Breast epithelium (tissue), 4 donors: ENCODE measurements at places on chromosomes 2 and 18.

DNA sequence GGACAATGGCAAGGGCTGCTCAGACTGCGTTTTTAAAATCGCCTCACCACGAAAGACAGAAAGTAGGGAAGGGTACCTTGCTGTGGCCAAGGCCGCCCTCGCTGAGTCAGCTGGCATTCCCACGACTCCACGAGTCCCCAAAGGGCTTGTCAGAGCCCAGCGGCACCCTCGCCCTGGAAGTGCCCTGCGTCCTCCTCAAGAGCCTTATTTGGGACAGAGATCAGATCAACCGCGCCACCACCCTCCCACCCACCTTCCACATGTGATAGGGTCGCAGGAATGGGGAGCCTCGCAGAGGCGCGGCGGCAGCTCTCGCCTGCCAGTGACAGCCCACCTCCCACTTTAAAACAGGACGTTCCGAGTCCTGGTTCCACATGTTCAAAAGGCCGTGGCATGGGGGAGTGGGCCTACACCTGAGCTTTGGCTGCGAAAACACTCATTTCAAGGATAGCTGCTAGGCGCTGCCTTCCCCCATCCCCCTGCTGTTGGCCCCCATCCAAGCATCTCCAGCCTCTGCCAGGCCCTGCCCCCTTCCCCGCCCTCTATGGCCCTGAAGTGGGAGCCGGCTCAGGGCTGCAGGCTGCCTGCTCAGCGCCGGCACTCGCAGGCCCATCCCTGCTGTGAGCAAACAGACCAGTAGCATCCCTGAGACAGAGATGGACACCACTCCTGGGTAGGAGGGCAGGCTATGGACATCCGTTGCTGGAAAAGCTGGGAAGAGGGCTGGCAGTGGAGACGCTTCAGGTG, 38.1 kb upstream of the ARHGEF4 start:
- no peaks in the 10 kb centered on the region for H3K27me3 ChIP-seq
- H3K27ac ChIP-seq, result peak overlapping the region; percentile 80
- no peaks in the 10 kb centered on the region for H3K36me3 ChIP-seq
- DNase-seq, result no peak

- no peak for DNase-seq
- H3K36me3 ChIP-seq, result no peaks in the 10 kb centered on the region
- no peaks in the 10 kb centered on the region for H3K27me3 ChIP-seq
These were observed 119.2 kb upstream of the SCN7A start for GRCh38 chr2:166613226-166613625.

GRCh38 chr2:40177366-40177765, 274.5 kb downstream of the SLC8A1 start:
- no peak overlapping the region for H3K4me3 ChIP-seq
- H3K4me1 ChIP-seq, result no peaks in the 10 kb centered on the region
- H3K36me3 ChIP-seq, result no peaks in the 10 kb centered on the region
- no peak for DNase-seq
- no peaks in the 10 kb centered on the region for H3K27me3 ChIP-seq

- no peak for DNase-seq
- H3K27me3 ChIP-seq, result no peaks in the 10 kb centered on the region
- H3K4me1 ChIP-seq, result no peaks in the 10 kb centered on the region
- H3K4me3 ChIP-seq, result no peak overlapping the region
- no peak overlapping the region for H3K27ac ChIP-seq
These were observed 26.7 kb upstream of the TMEM163 start for GRCh38 chr2:134745546-134745945.

GRCh38 chr18:79531386-79531785, 135.7 kb downstream of the NFATC1 start:
- H3K4me1 ChIP-seq, result no peaks in the 10 kb centered on the region
- no peak for DNase-seq

- peak within 1 kb of the TSS; percentile 48 for H3K27ac ChIP-seq
- peak; percentile 62 for DNase-seq
- peak within 1 kb of the TSS; percentile 22 for H3K4me3 ChIP-seq
- no peaks in the 10 kb centered on the region for H3K4me1 ChIP-seq
- no peaks in the 10 kb centered on the region for H3K36me3 ChIP-seq
These were observed at the start of gene CAPN13 for GRCh38 chr2:30807249-30807648. Gene CAPN13 (minus strand): TSS chr2:30807446. CDS start chr2:30787325, 20,121 bp downstream.

DNA sequence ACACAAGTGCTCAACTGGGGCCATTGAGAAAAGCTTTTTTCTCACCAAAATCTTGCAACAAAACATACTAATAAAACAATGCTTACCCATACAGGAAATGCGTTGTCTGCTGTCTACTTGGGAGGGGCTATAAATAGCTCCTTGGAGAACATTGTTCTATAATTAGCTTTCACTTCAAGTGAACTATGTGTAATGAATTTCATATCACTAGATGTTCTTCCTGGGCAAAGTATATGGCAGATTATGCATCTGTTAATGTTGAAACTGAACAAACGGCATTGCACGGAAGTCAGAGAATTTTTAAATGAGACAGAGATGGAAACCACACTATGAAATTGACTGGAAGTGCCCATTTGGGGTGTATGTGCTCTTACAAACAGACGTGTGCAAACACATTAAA, 6.4 kb upstream of the NPAS2 start:
- no peaks in the 10 kb centered on the region for H3K27me3 ChIP-seq
- no peak for DNase-seq
- no peaks in the 10 kb centered on the region for H3K4me1 ChIP-seq
- no peak overlapping the region for H3K27ac ChIP-seq

DNA sequence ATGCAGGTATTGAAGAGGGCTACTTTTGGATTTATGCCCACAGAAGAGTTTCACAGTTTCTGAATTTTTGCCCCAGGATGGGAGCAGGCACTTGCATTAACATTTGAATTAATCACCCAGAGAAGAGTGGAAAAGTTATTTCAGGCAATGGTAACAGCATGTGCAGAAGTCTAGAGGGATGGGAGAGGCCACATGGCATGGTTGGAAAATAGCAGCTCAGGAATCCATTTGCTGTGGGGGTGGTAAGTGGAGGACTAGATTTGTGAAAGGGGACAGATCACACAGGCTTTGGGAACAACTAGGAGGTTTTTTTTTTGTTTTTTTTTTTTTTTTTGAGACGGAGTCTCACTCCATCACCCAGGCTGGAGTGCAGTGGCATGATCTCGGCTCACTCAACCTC, 65.2 kb downstream of the NEDD4L start:
- DNase-seq, result no peak
- H3K27me3 ChIP-seq, result no peaks in the 10 kb centered on the region
- no peaks in the 10 kb centered on the region for H3K36me3 ChIP-seq
- no peaks in the 10 kb centered on the region for H3K4me1 ChIP-seq
- H3K4me3 ChIP-seq, result no peak overlapping the region

- H3K4me3 ChIP-seq, result no peak overlapping the region
- DNase-seq, result no peak
- H3K36me3 ChIP-seq, result no peaks in the 10 kb centered on the region
- H3K27me3 ChIP-seq, result peaks cover 4% of the 10 kb centered on the region
- H3K27ac ChIP-seq, result no peak overlapping the region
These were observed 125.9 kb downstream of the ACOXL start for GRCh38 chr2:110858135-110858725.

DNA sequence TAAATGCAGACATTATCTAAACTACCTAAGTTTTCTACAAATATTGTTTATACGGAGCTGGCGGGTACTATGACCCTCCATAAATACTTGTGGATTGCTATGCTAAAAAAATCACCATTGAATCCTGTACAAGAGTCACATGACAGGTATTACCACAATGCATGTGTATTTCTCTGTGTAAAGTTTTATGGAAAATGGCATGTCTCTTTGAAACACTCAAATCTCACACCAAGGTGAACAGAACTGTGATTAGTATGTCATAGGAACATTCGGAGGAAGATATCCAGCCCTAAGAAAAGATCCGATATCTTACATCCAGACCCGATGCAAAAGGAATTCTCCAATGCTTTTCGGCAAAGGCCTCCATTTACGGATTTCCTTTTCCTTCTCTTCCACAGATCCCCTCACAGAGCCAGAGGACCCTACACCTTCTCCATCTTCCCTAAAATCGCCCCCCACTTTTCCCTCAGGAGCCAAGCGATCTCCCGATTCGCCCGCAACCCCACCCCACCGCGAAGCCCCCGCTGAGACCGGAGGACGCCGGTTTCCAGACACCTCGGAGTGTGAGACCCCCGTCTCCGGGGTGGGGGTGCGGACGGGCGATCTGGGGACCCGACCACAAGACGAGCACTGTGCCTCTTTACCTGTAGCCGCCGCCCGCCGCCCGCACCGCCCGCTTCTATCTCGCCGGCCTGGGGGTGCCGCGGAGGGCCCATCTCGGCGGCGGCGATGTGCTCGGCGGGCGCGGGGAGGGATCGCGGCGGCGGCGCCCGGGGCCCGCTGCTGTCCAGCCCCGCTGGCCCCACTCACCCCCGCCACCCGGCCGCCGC, 1.2 kb downstream of the SAP130 start:
- peak overlapping the region; percentile 99 for H3K4me3 ChIP-seq
- no peak for DNase-seq
- no peaks in the 10 kb centered on the region for H3K4me1 ChIP-seq
- H3K27ac ChIP-seq, result peak overlapping the region; percentile 92
- no peaks in the 10 kb centered on the region for H3K27me3 ChIP-seq

DNA sequence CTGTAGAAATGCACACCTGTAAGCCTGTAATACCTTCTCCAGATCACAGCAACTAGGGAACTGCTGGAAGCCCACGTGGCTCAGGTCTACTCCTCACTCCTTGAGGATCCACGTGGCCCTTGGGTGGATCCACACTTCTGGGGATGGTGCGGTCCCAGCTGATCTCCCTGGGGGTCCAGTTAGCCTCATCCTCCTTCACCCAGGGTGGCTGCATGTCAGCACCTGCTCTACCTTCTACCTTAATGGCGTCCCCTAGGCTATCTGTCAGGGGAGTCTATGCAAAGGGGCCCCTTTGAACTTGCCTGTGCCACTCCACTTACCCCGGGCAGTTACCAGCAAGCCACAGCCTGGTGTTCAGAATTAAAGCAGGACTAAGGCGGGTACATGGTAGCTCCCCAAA, 284.7 kb downstream of the MYCN start:
- no peak for DNase-seq
- H3K4me3 ChIP-seq, result no peak overlapping the region
- H3K4me1 ChIP-seq, result no peaks in the 10 kb centered on the region
- H3K36me3 ChIP-seq, result no peaks in the 10 kb centered on the region

GRCh38 chr2:157911750-157912149, 35.6 kb upstream of the ACVR1 start:
- H3K4me1 ChIP-seq, result no peaks in the 10 kb centered on the region
- DNase-seq, result no peak
- no peaks in the 10 kb centered on the region for H3K27me3 ChIP-seq
- H3K27ac ChIP-seq, result no peak overlapping the region
- no peaks in the 10 kb centered on the region for H3K36me3 ChIP-seq

GRCh38 chr2:99648178-99648844, 158.5 kb upstream of the REV1 start:
- no peaks in the 10 kb centered on the region for H3K27me3 ChIP-seq
- DNase-seq, result no peak

DNA sequence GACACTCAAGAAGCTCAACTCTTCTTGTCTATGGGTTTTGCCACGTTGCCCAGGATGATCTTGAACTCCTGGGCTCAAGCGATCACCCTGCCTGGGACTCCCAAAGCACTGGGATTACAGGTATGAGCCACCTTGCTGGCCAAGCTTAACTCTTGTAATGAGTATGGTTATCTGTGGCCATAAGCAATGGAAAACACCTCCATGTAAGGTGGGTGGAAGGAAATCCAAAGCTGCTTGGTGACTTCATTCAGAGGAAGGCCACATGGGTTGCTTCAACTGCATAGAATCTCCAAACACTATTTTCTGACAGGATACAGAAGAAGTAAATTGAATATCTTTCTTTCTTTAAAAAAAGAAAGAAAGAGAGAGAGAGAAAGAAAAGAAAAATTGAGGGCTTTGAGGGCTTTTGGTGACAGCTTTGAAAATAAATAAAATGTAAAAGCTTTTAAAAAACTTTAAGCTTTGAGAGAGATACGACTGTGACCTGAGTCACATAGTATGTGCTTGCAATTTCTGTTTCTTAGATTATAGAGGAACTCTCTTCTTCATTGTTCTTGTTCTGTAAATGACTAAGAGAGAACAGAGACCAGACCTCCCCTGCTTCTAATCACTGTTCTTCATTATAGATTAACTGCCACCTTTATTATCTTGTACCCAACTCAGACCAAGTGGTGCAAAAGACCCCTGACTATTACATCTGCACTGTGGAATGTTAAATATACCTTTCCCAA, 123.1 kb upstream of the NDUFV2 start:
- no peak overlapping the region for H3K4me3 ChIP-seq
- no peaks in the 10 kb centered on the region for H3K4me1 ChIP-seq
- H3K27me3 ChIP-seq, result no peaks in the 10 kb centered on the region
- DNase-seq, result no peak
- no peaks in the 10 kb centered on the region for H3K36me3 ChIP-seq
- no peak overlapping the region for H3K27ac ChIP-seq

- H3K4me1 ChIP-seq, result no peaks in the 10 kb centered on the region
- no peak overlapping the region for H3K4me3 ChIP-seq
- H3K27ac ChIP-seq, result no peak overlapping the region
- no peak for DNase-seq
- H3K27me3 ChIP-seq, result no peaks in the 10 kb centered on the region
- H3K36me3 ChIP-seq, result no peaks in the 10 kb centered on the region
These were observed 65.1 kb downstream of the COA5 start for GRCh38 chr2:98543214-98543613.

GRCh38 chr2:166996465-166996864, 108.2 kb downstream of the XIRP2 start:
- no peak overlapping the region for H3K4me3 ChIP-seq
- H3K27me3 ChIP-seq, result no peaks in the 10 kb centered on the region
- no peaks in the 10 kb centered on the region for H3K36me3 ChIP-seq
- no peaks in the 10 kb centered on the region for H3K4me1 ChIP-seq

GRCh38 chr18:38981389-38981788, 1415.8 kb upstream of the CELF4 start:
- H3K4me3 ChIP-seq, result no peak overlapping the region
- no peaks in the 10 kb centered on the region for H3K27me3 ChIP-seq
- no peaks in the 10 kb centered on the region for H3K4me1 ChIP-seq
- DNase-seq, result no peak
- no peak overlapping the region for H3K27ac ChIP-seq

- H3K4me1 ChIP-seq, result no peaks in the 10 kb centered on the region
- no peaks in the 10 kb centered on the region for H3K36me3 ChIP-seq
- H3K27me3 ChIP-seq, result no peaks in the 10 kb centered on the region
- H3K27ac ChIP-seq, result no peak overlapping the region
- DNase-seq, result no peak
These were observed 46.4 kb upstream of the RNF152 start for GRCh38 chr18:61939046-61939674.

DNA sequence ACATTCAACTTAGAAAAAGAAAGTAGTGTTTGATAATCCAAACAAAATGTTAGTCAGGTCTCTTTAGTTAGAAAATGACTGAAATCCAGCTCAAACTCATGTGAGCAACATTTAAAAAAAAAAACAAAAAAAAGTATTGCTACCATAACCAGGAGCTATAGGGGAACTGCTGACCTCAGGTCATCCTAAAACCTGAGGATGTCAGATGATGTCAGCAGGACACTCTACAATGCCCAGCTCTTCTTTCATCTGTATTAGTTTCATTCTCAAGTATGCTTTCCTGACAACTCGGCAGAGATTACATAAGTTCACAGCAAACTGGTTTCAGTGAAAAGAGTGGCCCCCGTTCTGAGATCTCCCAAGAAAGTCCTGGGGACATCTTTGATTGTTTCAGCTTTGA, 4.2 kb upstream of the ESCO1 start:
- peak overlapping the region; percentile 34 for H3K27ac ChIP-seq
- no peak for DNase-seq
- H3K36me3 ChIP-seq, result no peaks in the 10 kb centered on the region
- no peaks in the 10 kb centered on the region for H3K4me1 ChIP-seq
- H3K4me3 ChIP-seq, result no peak overlapping the region
